ENCODE measurements at places on chromosomes 11 and 22.
A peak's percentile ranks its signal among the peaks of the same experiment; 100 is the strongest.

DNA sequence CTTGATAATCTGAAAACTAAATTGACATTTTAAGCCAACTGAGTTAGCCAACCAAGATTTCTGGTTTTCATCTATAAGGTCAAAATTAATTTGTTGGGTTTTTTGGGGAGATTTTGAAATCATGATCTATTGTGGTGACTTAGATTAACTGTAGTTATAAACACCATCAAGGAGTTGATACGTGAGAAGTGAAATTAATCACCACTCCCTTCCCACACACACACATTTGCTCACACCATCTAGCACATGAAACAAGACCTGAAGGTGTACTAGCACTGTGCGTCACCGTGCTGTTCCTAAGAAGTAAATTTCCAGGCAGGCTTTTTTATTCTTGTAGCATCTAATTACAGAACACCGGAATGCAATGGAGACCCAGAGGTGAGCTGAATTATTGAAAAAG, 2.1 kb downstream of the OR5B21 start:
- DNase-seq, result no peak

- DNase-seq, result peak; percentile 21
Observed at GRCh38 chr11:12889243-12889642, 119.9 kb upstream of the RASSF10 start.

DNA sequence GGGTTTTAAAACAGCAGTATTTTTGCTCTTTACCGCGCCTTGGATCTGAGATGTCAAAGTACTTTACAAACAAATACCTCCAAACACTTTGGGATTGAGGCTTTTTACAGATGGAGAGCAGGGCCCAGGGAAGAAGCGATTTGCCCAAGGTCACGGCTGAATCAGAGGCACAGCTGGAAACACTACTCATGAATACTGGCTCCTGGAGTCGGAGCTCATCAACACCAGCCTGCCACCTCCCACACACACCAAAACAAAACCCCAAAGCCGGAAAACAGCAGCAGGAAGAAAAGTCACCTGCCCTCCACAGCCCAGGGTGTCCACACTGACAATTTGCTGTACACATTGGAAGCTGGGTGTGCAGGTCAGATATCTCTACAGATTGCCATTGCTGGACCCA, 339.4 kb downstream of the CADM1 start:
- no peak for DNase-seq

DNA sequence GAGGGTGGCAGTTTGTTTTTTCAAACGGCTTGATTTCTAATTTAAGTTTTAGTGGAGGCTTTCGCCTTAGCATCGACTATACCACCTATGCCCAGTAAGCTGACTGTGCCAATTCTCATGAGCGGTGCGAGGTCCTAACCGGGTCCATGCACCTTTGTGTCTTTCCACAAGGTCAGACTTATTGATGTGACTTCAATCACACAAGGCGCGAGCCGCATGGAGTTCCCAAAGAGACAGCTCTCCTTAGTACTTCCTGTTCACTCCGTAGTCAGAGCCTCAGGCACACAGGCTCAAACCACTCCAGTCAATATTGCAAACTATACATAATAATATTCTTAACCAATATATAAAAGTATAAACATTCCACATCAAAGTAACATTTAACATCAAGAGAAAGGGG, 18.2 kb downstream of the ST14 start:
- DNase-seq, result no peak

GRCh38 chr11:75536786-75537641, 11.3 kb upstream of the GDPD5 start:
- DNase-seq, result peak; percentile 53

All from NB4 (cell line).